Activated naive CD8-positive, alpha-beta T cell treated with anti-CD3 and anti-CD28 coated beads, Interleukin-2, amount 10 ng/mL, durations not matched to agents 7 days and 5 days (primary cell): ENCODE measurements at places on chromosomes 11 and 22. TPM values are rescaled to one million over a fixed set of nuclear protein-coding genes. Genes with fewer than 3 reads are reported as not detected.
A peak's percentile ranks its signal among the peaks of the same experiment; 100 is the strongest.

GRCh38 chr11:65236194-65237059 lies 25.3 kb upstream of the POLA2 start:
- H3K4me1 ChIP-seq: no peaks in the 10 kb centered on the region
- H3K4me3 ChIP-seq: no peak overlapping the region
- H3K27me3 ChIP-seq: peaks cover 4% of the 10 kb centered on the region
- H3K27ac ChIP-seq: no peak overlapping the region

DNA sequence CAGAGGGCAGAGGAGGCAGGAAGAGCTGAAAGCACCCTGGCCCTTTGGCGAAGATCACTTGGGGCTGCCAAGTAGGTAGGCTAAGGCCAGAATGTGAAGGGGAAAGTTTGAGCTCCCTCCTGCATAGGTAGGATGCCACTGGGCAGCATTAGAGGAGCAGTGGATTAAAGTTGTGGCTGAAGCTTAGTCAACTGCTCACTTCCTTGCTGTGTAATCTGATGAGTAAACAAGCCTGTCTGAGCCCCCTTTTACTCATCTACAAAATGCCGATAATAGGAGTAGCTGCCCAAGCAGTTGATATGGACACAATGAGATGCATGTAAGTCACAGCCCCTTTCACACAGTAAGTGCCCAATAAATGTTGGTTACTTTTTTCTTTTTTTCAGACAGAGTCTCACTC lies 216.4 kb downstream of the MN1 start:
- no peaks in the 10 kb centered on the region for H3K4me1 ChIP-seq
- H3K27ac ChIP-seq: no peak overlapping the region

DNA sequence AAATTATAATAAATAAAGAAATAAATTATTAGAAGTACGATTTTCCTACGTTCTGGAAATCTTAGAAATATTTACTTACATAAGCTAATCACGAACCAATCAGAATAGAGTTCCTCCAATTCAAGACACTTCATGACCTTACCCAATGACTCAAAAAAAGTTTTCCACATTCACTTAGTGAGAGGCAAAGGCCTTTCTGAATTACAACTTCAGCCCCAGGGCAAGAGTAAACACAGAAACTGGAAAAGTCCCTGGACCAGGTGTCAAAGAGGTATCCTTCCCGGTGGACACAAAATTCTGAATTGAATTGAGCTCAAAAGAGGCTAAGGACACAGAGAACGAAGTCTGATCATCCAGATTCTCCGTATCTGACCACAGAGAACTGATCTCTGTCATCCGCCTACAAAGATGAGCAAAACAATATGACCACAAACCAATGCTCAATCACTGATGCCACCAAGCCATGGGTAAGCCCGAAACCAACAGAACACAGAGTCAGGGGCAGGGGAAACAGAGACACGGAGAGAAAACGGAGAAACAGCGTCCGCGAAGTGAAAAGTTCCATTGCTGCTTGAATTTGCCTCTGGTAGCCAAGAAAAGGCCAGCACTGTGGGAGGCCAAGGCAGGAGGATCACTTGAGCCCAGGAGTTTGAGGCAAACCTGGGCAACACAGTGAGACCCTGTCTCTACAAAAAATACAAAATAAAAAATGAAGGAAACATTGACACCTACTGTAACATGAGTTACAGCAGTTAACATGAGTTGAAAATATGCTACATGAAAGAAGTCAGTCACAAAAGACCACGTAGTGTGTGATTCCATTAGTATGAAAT lies 6.8 kb downstream of the BID start:
- DNase-seq: no peak
- peaks cover 10% of the 10 kb centered on the region for H3K27me3 ChIP-seq
- H3K4me1 ChIP-seq: peaks cover 27% of the 10 kb centered on the region
- H3K27ac ChIP-seq: peak overlapping the region; percentile 73

DNA sequence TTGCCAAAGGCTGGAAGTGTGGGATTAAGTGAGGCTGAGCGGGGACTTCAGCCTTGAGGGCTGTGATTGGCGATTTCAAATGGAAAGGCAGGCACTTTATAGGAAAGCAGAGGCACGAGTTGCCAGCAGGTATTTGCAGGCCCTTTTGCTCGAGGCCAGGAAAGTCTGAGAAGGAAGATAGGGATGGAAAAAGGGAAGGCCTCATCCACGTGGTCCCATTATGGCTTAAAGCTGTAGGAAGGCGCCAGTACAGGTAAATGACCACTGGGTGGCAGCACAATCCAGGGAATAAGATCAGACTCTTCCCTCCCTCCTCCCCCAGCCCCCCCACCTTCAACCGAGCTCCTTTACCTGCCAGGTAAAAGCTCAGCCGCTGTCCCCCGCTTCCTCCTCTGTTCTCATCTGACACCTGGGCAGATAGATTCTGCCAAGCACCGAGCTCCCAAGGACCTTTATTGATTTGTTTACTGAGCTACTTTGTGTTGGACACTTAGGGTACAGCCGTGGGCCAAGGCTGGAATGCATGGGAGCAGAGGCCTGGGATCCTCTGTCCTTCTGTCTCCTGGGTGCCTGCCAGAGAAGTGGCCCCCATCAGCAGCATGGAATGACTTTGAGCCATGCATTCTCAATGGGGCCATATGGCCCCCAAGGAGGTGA lies 7.5 kb downstream of the P2RX3 start:
- DNase-seq: peak; percentile 52
- H3K36me3 ChIP-seq: no peaks in the 10 kb centered on the region
- H3K4me1 ChIP-seq: peaks cover 4% of the 10 kb centered on the region
- H3K27me3 ChIP-seq: peaks cover 3% of the 10 kb centered on the region

- no peaks in the 10 kb centered on the region for H3K36me3 ChIP-seq
- H3K27ac ChIP-seq: peak overlapping the region; percentile 91
- peak; percentile 34 for DNase-seq
- peaks cover 19% of the 10 kb centered on the region for H3K4me1 ChIP-seq
Observed at GRCh38 chr11:47393163-47394049, 15.0 kb upstream of the SLC39A13 start.

- H3K4me3 ChIP-seq: no peak overlapping the region
- no peak overlapping the region for H3K27ac ChIP-seq
- no peaks in the 10 kb centered on the region for H3K27me3 ChIP-seq
- H3K36me3 ChIP-seq: peaks cover 6% of the 10 kb centered on the region
Observed at GRCh38 chr22:37734964-37735451, 38.2 kb downstream of the TRIOBP start.

DNA sequence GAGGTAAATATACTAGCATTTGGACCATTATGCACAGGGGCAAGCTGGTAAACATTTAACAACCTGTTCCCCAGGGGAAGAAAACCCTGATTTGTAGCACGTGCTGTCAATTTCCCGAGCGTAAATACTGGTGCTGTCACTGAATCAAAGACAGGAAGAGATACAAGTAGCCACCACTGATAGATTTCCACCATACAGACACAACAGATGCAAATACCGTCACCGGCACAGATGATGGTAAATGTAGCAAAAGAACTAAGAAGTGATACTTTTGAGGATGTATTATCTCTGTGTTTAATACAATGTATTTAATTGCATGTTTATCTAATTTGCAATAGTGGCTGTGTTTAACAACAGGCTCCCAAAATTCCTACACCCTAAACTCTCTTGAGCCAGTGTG lies 39.6 kb downstream of the SHISAL1 start:
- no peak overlapping the region for H3K4me3 ChIP-seq
- H3K27ac ChIP-seq: no peak overlapping the region
- H3K4me1 ChIP-seq: peaks cover 4% of the 10 kb centered on the region
- H3K36me3 ChIP-seq: no peaks in the 10 kb centered on the region
- H3K27me3 ChIP-seq: peaks cover 11% of the 10 kb centered on the region

DNA sequence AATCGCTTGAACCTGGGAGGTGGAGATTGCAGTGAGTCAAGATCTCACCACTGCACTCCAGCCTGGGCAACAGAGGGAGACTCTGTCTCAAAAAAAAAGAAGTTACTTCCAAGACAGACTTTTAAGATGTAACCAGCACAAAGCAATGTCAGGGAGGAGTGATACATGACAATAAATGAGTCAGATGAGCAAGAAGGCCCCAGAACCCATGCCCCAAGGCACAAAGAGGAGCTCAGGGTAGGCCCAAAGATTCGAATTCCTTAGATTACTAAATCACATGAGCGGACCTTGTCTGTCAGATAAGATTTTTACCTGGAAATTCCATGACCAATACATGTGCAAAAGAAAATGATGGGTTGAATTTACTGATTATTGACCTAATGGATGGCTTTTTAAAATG lies 10.5 kb upstream of the JHY start:
- H3K27me3 ChIP-seq: no peaks in the 10 kb centered on the region
- H3K27ac ChIP-seq: no peak overlapping the region
- no peak overlapping the region for H3K4me3 ChIP-seq

- no peaks in the 10 kb centered on the region for H3K36me3 ChIP-seq
- H3K4me3 ChIP-seq: no peak overlapping the region
- no peaks in the 10 kb centered on the region for H3K4me1 ChIP-seq
- H3K27me3 ChIP-seq: peaks cover 2% of the 10 kb centered on the region
- no peak overlapping the region for H3K27ac ChIP-seq
- no peak for DNase-seq
Observed at GRCh38 chr11:36073411-36074203, 129.7 kb downstream of the LDLRAD3 start.

DNA sequence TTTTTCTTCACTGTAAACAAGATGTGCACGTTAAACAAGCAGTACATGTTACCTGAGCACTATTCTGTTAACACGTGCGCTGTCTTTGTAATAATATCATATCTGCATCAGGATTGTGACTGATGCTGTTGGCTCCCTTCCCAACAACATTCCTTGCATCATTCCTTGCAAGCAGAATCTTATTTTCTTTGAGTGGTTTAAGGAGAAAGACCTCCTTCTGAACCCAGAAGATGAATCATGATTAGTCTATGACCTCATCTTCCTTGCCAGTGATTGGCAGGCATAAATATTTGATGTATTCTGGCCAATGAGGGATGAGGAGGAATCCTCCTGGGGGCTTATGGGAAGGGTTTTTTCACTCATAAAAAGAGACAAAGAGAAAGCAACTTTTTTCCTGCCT lies 46.2 kb downstream of the C11orf71 start:
- no peaks in the 10 kb centered on the region for H3K36me3 ChIP-seq
- no peak for DNase-seq
- H3K4me3 ChIP-seq: no peak overlapping the region
- H3K27me3 ChIP-seq: peaks cover 18% of the 10 kb centered on the region
- no peak overlapping the region for H3K27ac ChIP-seq

DNA sequence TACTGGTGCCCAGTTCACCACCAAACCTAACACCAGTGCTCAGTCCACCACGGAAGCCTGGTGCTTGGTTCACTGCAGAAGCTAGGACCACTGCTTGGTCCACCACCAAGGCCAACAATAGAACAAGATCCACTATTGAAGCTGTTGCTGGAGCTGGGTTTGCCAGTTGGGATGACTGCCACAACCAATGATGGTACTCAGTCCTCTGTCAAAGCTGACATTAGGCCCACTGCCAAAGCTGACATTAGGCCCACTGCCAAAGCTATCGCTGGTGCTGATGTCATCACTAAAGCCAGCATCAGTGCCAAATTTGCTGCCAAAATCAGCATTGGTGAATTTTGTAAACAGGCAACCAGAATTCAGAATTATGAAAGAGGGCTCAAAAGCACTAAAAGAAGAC lies 1850.2 kb upstream of the RAG2 start:
- H3K27me3 ChIP-seq: no peaks in the 10 kb centered on the region
- no peak overlapping the region for H3K4me3 ChIP-seq
- no peak for DNase-seq
- no peaks in the 10 kb centered on the region for H3K4me1 ChIP-seq

GRCh38 chr11:129292771-129293170 lies 82.9 kb upstream of the BARX2 start:
- no peaks in the 10 kb centered on the region for H3K36me3 ChIP-seq
- no peak for DNase-seq

GRCh38 chr11:66011239-66011784 lies 496 bp upstream of the CST6 start:
- H3K36me3 ChIP-seq: no peaks in the 10 kb centered on the region
- H3K4me1 ChIP-seq: peaks cover 5% of the 10 kb centered on the region
- H3K27me3 ChIP-seq: peaks cover 26% of the 10 kb centered on the region
- H3K4me3 ChIP-seq: no peak overlapping the region

DNA sequence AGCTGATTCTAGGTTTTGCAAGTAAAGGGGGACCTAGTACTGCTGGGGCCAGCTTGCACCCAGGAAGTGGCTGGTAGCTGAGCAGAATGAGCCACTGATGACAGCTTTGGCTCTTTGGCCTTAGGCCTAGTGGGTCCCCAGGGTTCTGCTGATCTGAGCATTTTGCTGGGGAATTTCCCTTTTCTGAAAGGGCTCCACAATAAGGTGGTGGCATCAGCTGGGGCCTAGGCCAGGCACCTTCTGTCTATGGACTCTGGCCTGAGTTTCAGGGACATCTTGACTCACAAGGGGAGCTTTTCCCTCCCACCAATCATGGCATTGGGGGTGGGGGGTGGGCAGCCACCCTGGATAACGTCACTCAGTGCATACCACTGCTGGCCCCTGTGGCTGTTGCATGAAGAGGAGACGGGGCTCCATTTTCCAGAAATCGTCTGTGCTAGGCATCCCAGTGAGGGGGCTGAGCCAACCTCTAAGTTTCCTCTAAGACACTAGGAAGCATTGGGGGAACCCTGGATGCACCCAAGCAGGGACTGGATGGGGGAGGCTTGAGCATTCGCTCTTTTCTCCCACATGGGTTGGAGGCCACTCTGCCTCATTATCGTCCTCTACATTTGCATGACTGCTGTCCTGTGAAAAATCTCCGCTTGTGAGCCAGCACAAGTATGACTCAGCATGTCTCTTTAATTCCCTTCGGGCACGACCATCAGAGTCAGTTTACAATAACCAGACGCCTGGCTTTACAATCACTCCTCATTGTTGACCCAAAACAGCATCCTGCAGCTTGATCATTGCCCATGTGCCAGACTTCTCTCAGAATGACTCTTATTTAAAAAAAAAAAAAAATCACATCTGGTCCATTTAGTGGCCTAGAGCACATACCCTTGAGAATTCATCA lies 145.0 kb upstream of the THY1 start:
- peaks cover 1% of the 10 kb centered on the region for H3K4me1 ChIP-seq
- no peak for DNase-seq
- no peak overlapping the region for H3K27ac ChIP-seq
- H3K4me3 ChIP-seq: no peak overlapping the region
- no peaks in the 10 kb centered on the region for H3K36me3 ChIP-seq

DNA sequence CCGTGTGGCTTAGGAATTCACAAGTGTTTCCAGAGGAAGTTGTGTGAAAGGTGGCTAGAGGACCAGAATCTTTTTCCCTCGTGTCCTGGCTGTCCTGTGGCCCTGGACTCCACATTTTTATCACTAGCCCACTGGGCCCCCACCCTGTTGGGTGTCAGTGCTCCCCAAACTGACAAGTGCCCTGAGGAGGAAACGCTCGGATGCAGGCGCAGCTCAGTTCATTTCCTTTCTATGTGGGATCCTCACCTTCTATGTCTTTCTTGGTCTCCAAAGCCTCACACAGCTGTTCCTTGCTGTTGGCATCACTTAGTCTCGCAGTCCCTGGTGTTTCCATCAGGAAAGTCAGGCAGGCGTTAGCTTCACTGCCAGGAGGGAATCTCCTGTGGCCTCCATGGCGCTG lies 68.0 kb upstream of the KCNQ1OT1 start:
- H3K4me1 ChIP-seq: peaks cover 5% of the 10 kb centered on the region
- no peak overlapping the region for H3K4me3 ChIP-seq
- H3K36me3 ChIP-seq: no peaks in the 10 kb centered on the region
- DNase-seq: no peak
- H3K27me3 ChIP-seq: peaks cover 13% of the 10 kb centered on the region
- no peak overlapping the region for H3K27ac ChIP-seq

GALR3 gene
- not detected for total RNA-seq

SEC14L6 gene
- total RNA-seq: not detected

DMC1 gene
- 13.2 TPM for total RNA-seq

POU2AF2 gene
- total RNA-seq: not detected

CBY1 gene
- total RNA-seq: 20.1 TPM

AGBL2 gene
- total RNA-seq: 7.7 TPM

ST14 gene
- 0.67 TPM for total RNA-seq

FGF3 gene
- not detected for total RNA-seq

PLEKHB1 gene
- 32.8 TPM for total RNA-seq

OR52I2 gene
- not detected for total RNA-seq

LARGE1 gene
- total RNA-seq: 0.75 TPM

KCNQ1 gene
- total RNA-seq: 26.6 TPM

LRRC55 gene
- total RNA-seq: not detected
